Left forelimb (tissue), 1 donor: ENCODE measurements at places on chromosomes 2 and 18.

GRCh38 chr2:218257390-218257981, 3.3 kb upstream of the GPBAR1 start:
- no peak for DNase-seq

GRCh38 chr2:109432421-109432820, 181.3 kb downstream of the SEPTIN10 start:
- DNase-seq: no peak

DNA sequence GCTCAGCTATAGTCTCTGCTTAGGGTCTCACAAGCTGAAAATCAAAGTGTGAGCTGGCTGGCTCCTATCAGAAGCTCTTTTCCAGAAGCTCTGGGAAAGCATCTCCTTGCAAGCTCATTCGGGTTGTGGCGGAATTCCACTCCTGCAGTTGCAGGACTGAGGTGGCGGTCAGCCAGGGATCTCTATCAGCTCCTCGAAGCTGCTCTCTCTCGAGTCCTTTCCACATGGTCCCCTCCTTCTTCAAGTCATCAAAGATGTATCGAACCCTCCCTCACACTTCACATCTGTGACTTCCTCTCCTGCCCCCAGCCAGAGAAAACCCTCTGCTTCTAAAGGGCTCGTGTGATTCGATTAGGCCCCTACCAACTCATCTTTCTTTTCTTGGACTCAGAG, 141.7 kb downstream of the ZFP36L2 start:
- DNase-seq: no peak

GRCh38 chr2:109290887-109291643, 162.1 kb downstream of the SH3RF3 start:
- no peak for DNase-seq

GRCh38 chr2:62467475-62468321, 38.3 kb downstream of the TMEM17 start:
- no peak for DNase-seq

- DNase-seq: no peak
Observed at GRCh38 chr2:216486708-216487107, 11.9 kb upstream of the RPL37A start.

DNA sequence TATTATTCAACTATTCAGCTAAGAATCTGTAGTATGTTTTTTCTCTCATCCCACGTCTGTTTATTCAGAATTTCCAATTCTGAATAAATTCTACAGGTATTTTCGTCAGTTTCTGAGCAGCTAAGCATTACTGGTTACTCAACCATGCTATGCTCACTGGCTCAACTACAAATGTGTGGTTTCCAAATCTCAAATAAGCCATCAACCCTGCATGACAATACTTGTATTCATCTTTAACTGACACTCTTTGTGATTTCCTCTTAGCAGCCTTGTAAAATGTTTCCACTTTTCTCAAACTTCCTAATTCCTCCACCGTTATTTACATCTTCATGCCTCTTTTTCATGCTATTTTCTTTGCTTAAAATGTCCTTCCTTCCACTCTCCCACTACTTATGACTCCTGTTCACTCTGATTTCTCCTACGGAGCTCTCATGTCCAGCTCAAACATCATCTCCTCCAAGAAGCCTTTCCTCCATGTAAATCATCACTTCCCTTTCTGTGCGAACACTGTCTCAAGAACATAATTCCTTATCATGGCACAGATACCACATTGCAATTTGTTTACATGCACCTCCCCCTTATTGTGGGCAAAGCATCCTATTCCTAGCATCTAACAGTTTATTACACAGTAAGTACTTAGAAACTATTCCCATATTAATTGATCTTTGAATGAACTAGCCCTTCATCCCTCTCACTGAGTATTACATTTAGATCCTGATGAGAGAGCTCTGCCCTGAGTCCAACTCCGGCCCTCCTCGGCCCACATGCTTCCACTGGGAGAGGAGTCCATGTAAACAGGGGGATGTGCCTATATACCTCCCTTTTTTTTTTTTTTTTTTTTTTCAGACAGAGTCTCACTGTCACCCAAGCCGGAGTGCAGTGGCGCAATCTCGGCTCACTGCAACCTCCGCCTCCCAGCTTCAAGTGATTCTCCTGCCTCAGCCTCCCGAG, 10.5 kb downstream of the CCDC88A start:
- DNase-seq: no peak

DNA sequence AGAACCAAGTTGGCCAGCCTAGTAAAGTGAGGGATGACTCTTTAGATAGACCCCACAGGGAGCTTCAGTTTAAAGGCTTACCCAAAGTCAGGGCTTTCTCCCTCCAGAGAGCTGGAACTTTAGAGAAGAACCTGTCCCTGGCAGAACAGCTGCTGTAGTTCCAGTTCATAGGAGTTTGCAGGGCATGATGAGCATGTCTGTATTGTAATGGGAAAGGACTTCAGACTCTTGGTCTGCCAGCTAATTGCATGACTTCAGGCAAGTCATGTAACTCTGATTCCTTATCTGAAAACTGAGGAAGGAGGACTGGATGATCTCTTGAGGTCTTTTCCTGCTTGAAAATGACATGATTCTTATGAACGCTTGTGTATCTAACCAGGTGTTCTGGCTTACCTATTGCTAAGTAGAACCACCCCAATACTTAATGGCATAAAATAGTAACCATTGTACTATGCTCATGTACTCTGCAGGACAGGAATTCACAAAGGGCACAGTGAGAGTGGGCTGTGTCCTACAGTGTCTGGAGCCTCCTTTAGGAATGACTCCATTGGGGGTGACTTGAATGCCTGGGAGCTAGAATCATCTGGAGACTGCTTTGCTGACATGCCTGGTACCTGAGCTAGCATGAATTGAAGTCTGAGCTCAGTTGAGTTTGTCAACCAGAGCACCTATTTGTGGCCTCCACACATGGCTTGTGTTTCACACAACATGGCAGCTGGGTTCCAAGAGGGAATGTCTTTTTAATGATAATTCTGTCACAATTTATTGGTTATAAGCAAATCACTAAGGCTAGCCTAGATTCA, 18.9 kb downstream of the SP5 start:
- no peak for DNase-seq

GRCh38 chr18:23694637-23695430, 5.6 kb downstream of the LAMA3 start:
- DNase-seq: no peak

- no peak for DNase-seq
Observed at GRCh38 chr18:27135504-27136207, 49.5 kb downstream of the CHST9 start.

DNA sequence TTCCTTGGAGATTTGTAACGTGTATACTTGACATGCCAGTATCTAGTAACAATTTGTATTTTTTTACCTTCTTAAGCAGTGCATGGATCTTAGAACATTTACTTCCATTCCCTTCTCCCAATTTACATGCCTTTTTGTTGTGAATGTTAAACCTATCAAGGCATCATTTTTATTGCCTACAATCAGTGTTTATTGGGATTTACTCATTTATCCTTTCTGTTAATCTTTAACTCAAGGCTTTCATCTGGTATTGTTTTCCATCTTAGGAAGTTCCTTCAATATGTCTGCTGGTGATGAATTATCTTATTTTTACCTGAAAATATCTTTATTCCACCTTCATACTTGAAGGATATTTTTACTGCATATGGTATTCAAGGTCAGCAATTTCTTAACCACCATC, 88.5 kb upstream of the EMILIN2 start:
- no peak for DNase-seq

DNA sequence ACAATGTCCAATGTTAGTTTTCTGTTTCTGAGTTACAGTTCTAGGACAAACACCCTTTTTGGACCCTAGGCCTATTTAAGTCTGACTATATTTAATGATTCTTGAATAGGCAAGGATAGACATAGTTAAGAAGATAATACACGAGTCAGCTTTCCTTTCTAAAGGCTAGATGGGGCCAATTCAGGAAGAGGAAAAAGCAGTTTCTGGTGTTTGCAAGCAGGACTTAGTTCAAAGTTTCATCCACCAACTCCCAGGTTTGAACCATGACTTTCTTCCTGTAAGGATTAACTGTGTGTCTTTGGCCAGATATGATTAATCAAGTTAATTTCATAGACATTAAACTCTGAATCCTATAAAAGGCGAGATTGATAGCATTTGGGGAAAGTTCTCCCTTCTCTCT, 66.7 kb downstream of the USP40 start:
- DNase-seq: no peak

- no peak for DNase-seq
Observed at GRCh38 chr2:198901894-198902293, 555.8 kb downstream of the SATB2 start.

GRCh38 chr2:240875228-240876034, 6.8 kb downstream of the AGXT start:
- no peak for DNase-seq

GRCh38 chr2:9358846-9359245, 64.5 kb downstream of the ITGB1BP1 start:
- no peak for DNase-seq

GRCh38 chr2:71538656-71539265, 85.4 kb downstream of the DYSF start:
- peak; percentile 47 for DNase-seq

DNA sequence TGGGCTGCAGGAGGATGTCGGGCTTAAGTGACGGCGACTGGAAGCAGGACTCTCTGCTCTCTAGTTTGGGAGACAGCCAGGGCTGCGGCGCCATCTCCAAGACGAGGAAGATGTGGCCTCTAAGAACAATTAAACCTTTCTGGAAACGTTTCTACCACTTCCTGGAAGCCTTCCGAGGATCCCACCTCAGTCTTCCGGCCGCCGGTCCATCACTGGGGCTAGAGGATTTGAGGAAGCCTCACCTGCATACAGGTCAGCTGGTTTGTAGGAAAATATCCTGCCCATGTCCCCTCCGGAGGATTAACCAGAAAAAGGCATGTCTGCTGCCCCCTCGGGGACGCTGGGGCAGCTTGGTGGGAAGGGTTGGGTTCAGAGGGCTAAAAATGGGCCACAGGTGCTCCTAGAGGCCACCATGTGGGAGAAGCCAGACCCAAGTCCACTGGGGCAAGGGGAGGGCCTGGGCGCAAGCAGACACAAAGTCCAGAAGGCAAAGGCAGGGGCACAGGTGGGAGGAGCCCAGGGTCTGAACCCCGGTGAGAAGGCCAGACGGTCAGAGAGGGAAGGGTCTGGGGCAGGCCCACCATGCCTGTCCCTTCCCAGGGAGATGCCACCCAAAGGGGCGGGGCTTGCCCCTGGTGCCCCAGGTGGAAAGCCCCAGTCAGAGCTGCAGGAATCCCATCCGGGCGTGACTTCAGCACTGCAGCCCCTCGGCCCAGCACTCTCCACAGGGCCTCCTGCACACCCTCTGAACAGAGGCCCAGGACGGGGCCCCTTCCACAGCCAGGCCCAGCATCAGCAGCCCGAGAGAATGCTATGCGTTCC, 82.2 kb upstream of the ID2 start:
- no peak for DNase-seq

- no peak for DNase-seq
Observed at GRCh38 chr2:10844097-10844496, 31.5 kb upstream of the PDIA6 start.

DNA sequence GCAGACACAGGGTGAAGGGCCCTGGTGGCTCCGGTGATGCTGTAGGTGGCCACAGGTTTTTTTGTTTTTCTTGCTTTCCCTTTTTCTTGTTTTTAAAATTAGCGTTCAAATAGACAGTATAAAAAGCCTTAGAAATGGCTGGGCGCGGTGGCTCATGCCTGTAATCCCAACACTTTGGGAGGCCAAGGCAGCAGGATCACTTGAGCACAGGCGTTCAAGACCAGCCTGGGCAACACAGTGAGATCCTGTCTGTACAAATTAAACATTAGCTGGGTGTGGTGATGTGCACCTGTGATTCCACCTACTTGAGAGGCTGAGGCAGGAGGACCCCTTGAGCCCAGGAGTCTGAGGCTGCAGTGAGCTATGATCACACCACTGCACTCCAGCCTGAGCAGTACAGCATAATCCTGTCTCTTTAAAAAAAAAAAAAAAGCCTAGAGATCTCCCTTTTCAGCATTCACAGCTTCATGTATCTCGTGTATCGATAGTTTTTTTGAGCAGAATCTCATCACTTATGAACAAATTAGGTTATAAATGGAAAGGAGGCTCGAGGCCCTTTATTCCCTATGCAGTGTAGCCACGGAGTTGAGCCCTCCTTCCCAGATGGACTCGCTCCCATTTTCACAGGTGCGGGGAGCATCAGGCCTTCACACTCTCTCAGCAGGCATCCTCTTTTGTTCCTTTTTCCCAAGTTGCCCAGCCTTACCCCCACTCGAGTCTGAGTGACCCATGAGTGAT, 50.8 kb downstream of the EMILIN2 start:
- DNase-seq: no peak

DNA sequence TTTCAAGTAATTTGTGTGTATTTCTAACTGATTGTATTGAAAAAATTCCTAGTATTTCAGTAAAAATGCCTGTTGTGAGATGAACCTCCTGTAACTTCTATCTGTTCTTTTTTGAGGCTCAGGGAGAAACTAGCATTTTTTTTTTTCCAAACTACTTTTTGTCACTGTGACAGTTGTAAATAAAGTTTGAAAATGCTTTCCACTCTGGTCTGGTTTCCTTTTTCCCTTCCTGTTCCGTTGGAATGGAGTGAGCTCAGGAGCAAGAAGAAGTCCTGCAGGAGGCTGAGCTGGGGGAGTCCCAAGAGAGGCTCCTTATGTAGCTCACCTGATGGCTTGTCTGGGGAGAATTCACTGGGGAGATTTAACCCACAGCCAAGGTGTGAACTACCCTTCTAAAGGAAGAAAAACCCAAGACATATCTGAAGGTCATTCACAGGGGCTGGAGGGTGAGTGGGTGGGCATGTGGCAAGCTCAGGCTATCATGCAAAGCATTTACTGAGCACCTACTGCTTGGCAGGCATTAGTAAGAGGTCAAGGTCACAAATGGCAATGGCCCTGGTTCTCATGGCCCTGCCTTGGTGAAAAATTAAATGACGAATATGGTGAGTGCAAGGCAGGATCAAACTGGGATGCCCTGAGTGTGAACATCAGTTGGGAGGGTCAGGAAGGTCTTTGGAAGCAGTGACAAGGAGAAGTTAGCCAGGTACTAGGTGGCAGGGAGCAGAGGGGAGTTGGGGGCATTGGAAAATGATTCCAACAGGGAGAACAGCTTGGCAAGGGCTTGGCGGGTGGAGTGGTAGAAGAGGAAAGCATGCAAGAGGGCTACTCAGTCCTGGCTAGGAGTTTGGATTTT, 28.7 kb downstream of the LBH start:
- DNase-seq: no peak

GRCh38 chr2:137937778-137938177, 26.5 kb upstream of the HNMT start:
- no peak for DNase-seq

DNA sequence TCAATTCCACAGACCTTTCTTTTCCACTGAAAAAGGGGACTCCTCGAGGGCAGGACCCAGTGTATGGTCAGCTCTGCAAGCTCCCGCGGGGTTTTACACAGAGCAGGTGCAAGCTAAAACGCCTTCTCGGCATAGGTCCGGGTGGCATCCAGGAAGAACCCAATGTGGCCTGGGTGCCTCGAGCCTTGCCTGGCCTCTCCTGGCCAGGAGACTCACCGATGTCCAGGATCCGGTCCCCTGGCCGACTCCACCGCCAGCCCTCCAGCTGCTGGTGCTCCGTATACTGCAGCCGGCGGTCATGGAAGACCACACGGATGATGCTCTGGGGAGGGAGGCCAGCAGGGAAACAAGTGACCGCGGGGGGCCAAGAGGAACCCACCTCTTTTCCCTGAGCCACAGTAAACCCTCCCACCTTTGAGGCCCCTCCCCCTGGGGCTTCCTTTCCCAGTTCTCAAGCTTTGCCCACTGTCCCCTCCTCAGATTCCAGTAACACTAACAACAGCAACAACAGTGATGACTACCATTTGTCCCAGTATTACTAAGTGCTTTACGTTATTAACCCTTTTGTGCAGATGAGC, 36.1 kb downstream of the TFCP2L1 start:
- DNase-seq: no peak
